Kidney tubule cell (primary cell): ENCODE measurements at places on chromosomes 7 and 10.

- no peak for DNase-seq
These were observed 3.9 kb downstream of the C10orf62 start for GRCh38 chr10:97593421-97593820.

GRCh38 chr7:16804674-16805439, at the start of gene AGR2:
TSS of gene AGR2 (minus strand) at chr7:16804999. CDS start at chr7:16801796, 3,203 bp downstream.
- peak; percentile 41 for DNase-seq

DNA sequence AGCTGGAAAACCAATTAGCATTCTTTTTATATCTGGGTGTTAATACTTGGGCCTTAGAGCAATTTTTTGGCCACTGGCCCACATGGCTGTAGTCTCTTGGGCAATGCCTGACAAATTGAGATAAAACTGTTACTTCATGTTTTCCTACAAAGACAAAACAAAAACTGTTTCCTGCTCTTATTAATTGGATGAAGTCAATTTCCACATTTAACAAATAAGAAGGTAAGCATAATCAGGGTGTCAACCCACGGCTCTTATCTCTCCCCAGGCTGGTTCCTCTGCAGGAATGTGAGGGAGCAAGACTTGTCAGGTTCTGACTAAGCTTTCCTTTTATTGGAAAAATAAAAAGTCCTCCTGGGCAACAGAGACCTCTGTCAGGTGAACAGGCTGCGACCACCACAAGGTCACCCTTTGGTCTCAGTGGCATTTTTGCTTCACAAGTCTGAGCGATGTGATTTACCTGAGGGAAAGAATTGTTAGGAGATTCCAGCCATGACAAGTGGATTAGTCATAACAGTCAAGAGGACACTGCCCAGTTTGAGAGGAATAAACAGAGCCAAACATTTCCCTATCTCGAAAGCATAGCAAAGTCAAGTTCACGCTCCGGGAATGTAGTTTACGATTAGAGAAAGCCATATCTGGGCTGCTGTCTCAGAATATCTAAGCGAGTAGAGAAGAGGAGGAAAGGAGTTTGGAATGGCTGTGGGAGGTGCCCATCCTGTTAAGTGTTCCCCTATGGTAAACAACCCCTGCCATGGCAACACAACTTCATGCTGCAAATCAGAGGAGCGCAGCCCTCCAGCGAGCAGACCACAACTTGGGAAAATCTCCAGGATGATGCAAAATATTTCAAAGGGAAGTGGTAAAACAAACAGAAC, 144.4 kb downstream of the TES start:
- peak; percentile 98 for DNase-seq

DNA sequence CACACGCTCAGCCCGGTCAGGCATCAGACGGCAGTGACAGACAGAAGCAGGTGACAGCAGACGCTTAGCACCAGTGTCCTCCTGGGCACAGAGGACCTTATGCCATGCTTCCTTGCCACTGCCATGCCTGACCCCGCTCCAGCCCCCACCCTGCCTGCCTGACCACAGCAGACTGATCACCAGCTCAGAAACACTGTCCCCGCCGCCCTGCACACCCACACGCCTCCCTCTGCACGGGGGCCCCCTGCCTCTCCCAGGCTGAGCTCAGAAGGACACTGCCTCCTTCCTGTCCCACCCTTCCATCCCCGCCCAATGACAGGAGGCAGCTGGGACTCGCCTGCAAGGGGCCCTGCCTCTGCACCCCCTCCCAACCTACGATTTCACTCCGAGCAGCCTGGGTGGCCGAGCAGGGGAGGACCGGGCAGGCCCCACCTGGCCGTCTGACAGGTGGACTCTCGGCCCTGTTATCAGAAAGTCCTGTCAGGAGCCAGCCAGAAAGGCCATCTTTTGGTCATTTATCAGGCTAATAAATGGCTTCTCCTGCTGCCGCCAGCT, 183.4 kb downstream of the ELFN1 start:
- DNase-seq, result no peak

- DNase-seq, result no peak
These were observed 7.8 kb downstream of the GOT1 start for GRCh38 chr10:99422529-99423096.

- DNase-seq, result no peak
These were observed 15.7 kb upstream of the PFKP start for GRCh38 chr10:3051692-3052091.

GRCh38 chr7:45253368-45253767, 95.8 kb downstream of the RAMP3 start:
- DNase-seq, result no peak

GRCh38 chr10:62590306-62590705, 214.2 kb upstream of the ADO start:
- no peak for DNase-seq

- peak; percentile 65 for DNase-seq
These were observed 198.2 kb downstream of the MLLT10 start for GRCh38 chr10:21732067-21732772.

- DNase-seq, result no peak
These were observed 764.3 kb downstream of the SUGCT start for GRCh38 chr7:40899151-40899550.
